Stimulated activated CD8-positive, alpha-beta memory T cell treated with anti-CD3 and anti-CD28 coated beads, Interleukin-15, amount 100 ng/mL, for 24 hours (primary cell): ENCODE measurements at places on chromosomes 2 and 18.

- no peak for DNase-seq
These were observed 53.5 kb upstream of the RMDN2 start for GRCh38 chr2:37871456-37872191.

- no peak for DNase-seq
These were observed 73.4 kb downstream of the CDCA7 start for GRCh38 chr2:173427887-173428668.

DNA sequence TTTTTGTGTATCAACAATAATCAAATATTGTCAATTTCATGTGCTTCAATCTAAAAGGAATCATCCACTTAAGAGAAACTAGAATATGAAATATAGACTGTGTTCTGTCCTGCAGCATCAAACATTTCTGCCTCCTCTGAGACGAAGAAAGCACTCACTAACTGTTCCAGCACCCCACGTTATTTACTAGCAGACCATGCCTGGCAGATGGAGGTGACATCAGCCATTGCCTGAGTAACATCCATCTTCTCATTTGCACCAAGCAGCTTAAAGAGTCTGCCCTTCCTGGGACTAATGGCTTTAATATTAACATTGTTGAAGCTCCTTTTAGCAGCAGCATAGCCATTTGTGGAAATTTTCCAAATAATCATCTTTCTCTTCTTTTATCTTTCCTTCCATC lies 25.7 kb downstream of the SGPP2 start:
- no peak for DNase-seq

GRCh38 chr2:105754994-105755393 lies 10.3 kb downstream of the NCK2 start:
- DNase-seq, result no peak

- DNase-seq, result no peak
These were observed 42.5 kb upstream of the LCLAT1 start for GRCh38 chr2:30404319-30405259.

GRCh38 chr18:11661430-11661829 lies 27.6 kb upstream of the GNAL start:
- no peak for DNase-seq

- no peak for DNase-seq
These were observed 937.1 kb downstream of the TSN start for GRCh38 chr2:122692400-122693083.
